Natural killer cell (primary cell): ENCODE measurements at places on chromosomes 13 and 19.

GRCh38 chr19:3823350-3823713 is 37.2 kb upstream of the MATK start:
- no peak for DNase-seq

- DNase-seq, result no peak
These were observed 71.3 kb downstream of the LHFPL6 start for GRCh38 chr13:39531646-39532045.

DNA sequence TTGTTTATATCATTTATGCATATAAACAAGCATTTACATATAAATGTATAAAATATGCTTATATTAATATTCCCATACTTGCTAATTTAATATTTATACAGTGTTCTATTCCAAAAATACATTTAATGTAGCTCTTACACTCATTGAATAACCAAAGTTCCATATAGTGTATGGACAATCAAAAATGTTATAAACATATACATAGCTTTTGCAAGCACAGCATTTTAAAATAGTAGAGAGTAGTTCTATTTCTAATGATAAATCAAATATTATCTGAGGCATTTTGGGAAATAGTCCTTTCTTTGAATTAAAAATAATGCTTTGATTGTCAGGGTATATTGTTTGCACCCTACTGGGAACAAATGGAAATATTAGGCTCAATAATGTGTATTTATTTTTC is 22.5 kb upstream of the COG6 start:
- no peak for DNase-seq

DNA sequence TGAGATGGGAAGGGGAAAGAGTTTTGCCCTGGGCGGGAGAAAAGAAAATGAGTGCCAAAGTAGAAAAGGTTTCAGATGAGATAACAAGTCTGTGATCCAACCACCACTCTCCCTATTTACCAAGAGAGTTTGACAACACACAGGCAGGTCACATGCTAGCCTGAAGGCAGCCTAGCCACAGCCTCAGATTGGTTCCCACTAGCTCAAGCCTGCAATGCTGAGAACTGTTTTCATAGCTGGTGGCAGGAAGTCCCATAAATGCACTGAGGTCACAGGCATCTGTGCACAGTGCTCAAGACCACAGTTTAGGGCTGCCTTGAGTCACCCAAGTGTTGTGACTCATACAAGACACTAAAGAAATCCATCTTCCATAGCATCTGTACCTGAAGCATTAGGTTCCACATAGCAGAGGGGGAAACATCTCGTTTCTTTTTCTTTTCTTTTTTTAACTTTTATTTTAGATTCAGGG is 18.5 kb upstream of the POP4 start:
- DNase-seq, result no peak

DNA sequence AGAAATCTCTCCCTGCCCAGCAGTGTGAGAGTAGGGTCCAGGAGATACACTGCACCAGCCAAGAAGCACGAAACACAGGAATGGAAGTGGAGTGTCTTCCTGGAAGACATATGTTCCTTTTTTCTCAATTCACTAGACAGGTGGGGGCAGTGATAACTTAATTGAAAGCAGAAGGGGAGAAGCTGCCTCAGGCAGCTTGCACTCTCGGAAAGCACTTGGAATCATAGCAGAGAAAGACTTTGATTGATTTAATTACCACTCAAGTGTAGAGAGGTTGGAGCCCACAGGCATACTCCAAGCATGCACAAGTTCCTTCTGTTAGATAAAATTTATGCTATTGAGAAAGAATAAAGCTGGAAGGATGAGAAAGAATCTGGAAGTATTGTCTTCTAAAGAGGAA is 249.4 kb downstream of the SLITRK6 start:
- no peak for DNase-seq

- DNase-seq, result no peak
These were observed 16.6 kb downstream of the VRK3 start for GRCh38 chr19:50008532-50008931.

DNA sequence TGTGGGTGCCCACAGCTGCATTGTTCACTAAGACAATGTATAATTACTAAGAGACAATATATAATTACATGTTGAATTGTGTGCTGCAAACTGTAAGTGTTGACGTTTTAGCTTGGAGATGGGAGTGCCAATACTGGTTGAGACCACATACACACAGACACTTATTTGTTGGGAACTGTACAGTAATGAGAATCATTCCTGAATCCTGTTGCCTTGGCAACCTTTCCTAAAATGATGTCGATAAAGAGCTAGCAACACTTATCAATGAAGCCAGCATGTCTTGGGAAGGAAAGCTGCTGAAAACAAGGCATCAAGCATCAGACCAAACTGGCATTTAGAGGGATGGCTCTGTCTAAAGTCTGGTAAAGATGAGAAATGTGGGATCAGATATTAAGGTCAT is 51.3 kb downstream of the PCDH8 start:
- DNase-seq, result no peak

DNA sequence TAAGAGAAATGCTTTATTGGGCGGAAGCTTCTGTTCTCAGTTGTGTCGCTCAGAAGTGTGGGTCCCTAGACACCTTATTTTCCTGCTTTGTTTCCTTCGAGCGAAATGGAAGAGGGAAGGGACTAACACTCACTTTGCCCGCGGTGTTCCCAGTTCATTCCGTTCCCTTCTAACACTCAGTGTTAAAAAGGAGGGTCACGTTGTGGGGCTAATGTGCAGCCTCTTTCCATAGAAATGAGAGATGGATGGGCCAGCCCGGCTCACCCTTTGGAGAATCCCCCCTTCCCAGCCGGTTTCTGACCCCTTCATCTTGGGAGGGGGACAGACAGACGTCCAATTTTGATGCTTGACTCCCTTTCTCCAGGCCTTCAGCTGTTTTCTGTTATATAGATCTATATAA is 2.3 kb downstream of the ATP11A start:
- no peak for DNase-seq

GRCh38 chr13:113666951-113667701 is at the start of gene GRK1:
TSS of gene GRK1 (plus strand) at chr13:113667219. CDS start at chr13:113667387, 168 bp downstream.
- DNase-seq, result peak; percentile 12

DNA sequence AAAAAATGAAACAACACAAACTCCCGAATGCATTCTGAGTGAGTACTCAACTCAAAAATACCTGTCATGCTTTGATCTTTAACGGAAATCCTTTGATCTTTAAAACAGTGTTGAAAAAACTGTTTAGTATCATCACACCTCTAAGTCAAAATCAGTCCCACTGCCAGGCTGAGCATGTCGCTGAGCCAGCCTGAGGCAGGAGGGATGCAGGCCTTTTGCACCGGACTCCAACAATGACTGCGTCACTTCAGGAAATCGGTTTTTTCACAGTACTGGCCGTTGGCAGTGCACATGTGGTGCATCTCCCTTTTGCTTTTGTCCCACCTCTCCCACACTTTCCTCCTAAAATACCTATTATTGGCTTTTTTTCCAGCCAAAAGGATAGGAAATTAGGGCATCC is 78.2 kb downstream of the SHISA2 start:
- DNase-seq, result peak; percentile 62

GRCh38 chr19:55278391-55279135 is 1.3 kb downstream of the HSPBP1 start:
- DNase-seq, result no peak

- no peak for DNase-seq
These were observed 160.1 kb upstream of the SOX1 start for GRCh38 chr13:111906816-111907215.

DNA sequence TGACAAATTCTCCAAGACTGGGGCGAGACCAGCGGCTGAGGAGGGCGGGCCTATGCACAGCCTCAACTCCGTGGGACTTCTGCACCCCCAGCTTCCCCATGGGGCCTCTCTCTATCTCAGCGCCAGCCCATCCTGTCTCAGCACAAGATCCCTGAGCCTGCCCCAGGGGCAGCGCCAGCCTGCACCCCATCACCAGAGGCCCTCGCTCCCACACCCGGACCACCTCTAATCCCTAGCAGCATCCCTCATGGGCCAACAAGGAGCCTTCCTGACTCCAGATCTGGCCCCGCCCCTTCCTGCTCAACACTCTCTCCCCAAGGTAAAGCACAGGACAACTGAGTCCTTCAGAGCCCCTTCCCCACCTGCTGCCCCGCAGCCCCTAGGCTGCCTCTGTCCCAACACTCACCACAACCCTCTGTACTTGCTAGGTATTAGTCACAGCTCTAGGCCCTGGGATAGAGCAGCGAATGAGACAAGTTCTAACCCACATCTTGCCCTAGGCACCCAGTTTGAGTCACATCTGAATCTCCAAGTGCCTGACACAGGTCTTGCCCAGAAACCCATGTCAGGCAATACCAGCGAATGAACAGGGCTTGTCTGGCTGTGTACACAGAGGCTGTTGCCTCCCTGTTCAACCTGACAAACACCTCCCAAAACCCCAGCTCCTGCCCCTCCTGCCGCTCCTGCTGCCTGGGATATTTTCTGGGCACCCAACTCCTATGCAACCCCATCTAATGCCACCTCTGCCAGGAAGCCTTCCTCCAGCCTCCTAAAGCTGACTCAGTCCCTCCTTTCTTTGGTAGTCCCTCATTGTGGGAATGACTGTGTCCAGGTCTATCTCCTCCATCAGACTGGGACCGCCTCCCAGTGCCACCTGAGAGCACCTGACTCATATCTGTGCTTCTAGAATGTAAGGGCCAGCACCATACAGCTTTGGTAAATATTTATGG is 18.6 kb downstream of the GRIK5 start:
- DNase-seq, result no peak

- no peak for DNase-seq
These were observed 1.5 kb downstream of the TUBGCP3 start for GRCh38 chr13:112586334-112586960.

GRCh38 chr19:4052114-4052992 is 14.3 kb downstream of the ZBTB7A start:
- peak; percentile 28 for DNase-seq

DNA sequence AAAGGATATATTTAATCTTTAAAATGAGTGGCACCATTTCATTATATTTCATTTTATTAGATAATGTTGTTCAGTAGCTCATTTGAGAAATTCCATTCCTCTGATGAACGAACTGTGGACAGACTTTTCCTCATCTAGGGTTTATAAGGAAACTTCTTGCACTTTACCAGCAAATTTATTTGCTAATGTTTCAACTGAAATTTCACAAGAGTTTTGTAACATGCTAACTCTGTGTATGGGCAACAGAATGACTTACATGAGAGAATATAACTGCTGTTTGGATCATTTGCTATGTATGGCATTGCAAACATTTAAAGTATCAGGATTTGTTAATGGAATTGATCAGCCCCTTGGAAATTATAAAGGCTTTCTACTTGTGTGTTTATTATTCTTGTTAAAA is 3.7 kb upstream of the IRS2 start:
- no peak for DNase-seq

GRCh38 chr13:19185086-19185864 is 3.7 kb upstream of the TUBA3C start:
- DNase-seq, result no peak

- no peak for DNase-seq
These were observed 322.7 kb downstream of the SUCLA2 start for GRCh38 chr13:47678201-47678968.

GRCh38 chr13:22232186-22232585 is 561.3 kb downstream of the FGF9 start:
- no peak for DNase-seq

DNA sequence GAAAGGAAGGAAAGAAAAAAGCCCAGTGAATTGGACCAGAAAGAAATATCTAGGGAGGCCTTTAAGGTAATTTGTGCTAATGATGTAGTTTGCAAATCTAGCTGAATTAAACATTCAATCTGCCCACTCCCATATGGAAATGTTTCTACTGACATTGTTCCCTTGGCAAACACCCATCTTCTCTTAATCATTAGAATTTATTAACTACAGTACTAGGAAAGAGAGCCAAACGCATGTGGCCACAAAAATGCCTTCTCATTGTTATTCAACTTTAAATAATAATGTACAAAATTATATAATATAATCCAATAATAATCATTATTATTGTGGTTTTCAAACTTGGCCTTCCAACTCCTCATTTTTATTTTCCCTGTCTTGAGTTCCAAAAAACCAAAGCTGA is 234.7 kb downstream of the NHLRC3 start:
- no peak for DNase-seq

- no peak for DNase-seq
These were observed 190.1 kb downstream of the KLF5 start for GRCh38 chr13:73248711-73249580.

DNA sequence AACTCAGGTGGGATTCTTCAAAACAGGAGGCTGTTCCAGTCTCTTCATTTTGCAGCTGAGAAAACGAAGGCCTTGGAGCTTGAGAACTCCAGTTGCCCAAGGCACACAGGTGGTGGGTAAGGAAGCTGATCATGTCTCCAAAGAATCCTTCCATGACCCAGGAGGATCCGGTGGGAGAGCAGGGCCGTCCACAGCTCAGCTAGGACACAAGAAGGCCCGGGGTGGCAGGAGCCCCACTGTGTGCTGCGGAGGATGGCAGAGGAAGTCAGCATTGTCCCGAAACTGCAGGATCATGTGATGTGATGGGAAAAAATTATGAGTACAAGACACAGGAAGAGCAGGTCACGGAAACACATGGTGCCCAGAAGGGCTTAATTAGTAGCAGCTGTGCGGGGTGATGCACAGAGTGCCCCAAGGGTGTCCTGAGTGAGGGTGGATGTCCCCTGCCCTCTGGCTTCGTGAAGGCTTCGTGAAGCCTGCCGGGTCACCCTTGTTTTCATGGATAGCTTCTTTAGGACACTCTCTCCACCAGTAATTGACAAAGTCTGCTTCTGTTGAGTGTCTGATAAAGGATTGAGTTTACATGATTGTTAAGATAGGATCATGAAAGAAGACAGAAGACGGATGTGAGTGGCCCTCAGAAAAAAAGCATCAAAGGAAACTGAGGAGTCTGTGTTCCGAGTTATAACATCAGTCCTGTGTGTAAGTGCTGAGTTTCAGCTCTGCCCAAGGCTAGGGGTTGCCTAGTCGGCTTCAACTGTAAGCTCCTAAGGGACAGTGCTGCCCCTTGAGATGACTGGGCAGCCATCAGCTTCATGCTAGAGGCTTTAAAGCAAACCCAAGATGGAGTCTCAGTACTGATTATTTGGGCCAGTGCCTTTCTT is 33.8 kb upstream of the SACS start:
- no peak for DNase-seq

- DNase-seq, result no peak
These were observed 2.3 kb downstream of the GAS6 start for GRCh38 chr13:113861433-113862030.

DNA sequence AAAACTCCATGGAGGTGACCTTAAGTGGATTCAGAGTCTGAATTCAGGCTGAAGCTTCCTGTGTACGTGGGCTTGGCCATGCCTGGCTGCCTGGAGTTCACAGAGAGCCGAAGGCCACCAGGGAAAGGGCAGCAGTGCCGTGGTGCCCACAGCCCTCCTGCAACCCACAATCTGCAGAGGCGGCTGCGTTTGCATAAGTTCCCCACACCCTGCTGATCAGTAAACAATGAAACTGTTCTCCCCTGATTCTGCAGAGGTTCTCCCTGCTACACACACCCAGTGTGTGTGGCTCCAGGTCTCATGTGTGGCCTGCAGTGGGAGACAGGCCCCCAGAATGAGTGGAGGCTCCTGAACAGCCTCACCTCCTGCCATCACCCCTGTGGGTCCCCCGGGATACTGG is 126.9 kb upstream of the SLC7A1 start:
- no peak for DNase-seq

GRCh38 chr19:56491399-56491798 is 14.3 kb upstream of the ZNF667 start:
- DNase-seq, result no peak

- DNase-seq, result no peak
These were observed 689.6 kb downstream of the SLITRK5 start for GRCh38 chr13:88360761-88361160.
